ENCODE measurements at places on chromosomes 1 and 21. TPM values are rescaled to one million over a fixed set of nuclear protein-coding genes. Genes with fewer than 3 reads are reported as not detected.

DNA sequence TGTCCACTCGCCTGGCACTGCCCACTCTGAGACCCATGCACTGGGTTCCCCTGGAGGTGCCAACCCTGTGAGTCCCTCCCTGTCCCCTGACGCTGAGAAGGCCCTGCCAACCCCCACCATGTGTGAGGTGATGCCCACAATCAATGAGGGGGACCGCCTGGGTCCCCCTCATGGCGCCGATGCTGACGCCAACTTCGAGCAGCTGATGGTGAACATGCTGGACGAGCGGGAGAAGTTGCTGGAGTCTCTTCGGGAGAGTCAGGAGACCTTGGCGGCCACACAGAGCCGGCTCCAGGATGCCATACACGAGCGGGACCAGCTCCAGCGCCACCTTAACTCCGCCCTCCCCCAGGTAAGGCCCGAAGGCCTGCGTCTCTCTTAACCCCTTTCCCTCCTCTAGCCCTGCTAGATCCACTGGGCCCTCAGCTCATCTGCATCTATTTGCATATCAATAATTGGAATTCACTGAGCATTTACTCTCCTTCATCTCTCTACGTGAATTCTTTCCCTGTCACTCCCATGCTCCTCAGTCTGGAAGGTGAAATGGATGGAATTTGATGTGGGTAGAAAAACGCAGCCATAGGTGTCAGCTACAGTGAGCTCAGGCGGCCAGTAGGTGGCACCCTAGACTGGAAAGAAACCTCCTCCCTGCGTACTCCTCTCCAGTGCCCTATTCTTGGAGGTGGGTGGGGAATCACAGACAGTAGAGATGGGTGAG lies 12.8 kb downstream of the PPFIA4 start:
- DNase-seq = no peak

DNA sequence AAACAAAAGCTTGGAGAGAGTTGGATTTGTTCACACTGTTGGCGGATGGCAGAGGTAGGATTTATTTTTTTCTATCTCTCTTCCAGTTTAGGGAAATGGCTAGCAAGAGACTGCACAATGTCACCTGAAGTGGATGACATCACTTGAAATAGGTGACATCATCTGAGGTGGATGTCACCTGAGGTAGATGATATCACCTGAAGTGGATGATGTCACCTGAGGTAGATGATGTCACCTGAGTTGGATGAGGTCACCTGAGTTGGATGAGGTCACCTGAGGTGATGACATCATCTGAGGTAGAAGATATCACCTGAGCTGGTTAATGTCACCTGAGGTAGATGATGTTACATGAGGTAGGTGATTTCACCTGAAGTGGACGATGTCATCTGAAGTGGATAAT lies 413.4 kb downstream of the DSCAM start:
- no peak for DNase-seq

GRCh38 chr1:158020886-158021620 lies 27.6 kb downstream of the KIRREL1 start:
- DNase-seq = no peak

FMO4 gene
- total RNA-seq = 3.5 TPM

DNAJC8 gene
- 85.6 TPM for total RNA-seq

TPTE gene
- total RNA-seq = not detected

Data from chondrocyte (in vitro differentiated cells).